ENCODE measurements at places on chromosomes 1 and 21. TPM values are rescaled to one million over a fixed set of nuclear protein-coding genes. Genes with fewer than 3 reads are reported as not detected.

DNA sequence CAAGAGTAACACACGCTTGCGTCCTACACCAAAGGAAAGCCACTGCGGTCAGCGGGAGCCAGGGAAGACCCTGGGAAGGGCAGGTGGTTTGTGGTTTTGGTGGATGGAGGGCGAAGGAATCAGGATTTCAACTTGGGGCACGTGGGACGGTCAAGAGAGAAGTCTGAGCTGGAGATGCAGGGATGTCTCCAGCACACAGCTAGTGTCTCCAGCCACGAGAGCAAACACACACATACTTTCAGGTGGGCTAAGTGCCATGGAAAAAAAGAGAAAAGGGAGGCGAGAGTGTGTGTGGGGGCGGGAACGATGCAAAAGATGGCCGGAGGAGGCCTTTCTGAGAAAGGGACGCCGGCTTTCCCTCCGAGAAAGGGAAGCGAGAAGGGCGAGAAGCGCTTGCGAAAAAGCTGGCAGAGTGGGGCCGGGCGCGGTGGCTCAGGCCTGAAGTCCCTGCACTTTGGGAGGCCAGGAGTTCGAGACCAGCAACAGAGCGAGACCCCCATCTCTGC lies 1.4 kb upstream of the SRRM1 start:
- DNase-seq = peak; percentile 18

DNA sequence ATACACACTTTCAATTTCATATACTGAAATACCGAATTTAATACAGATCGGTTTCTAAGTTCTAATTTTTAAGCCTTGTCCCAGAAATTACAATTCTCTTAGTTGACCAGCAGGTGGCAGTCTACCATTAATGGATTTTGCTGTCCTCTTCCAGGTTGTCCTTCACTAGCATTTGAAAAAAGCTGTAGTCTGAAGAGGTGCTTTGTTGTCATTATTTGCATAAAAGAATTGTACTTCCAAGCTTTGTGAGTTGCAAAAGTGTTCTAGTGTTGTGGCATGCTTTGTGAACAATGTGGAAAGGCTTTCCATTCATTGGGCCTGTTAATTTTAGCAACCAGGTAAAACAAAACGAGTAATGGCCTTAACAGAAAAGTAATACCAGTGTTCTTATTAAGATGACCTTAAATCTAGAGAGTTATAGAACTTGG lies 193.6 kb downstream of the RPS6KC1 start:
- peak; percentile 33 for DNase-seq

Gene HEYL
- 1.1 TPM for total RNA-seq

- no peak for DNase-seq
Observed at GRCh38 chr1:179229214-179230140, at the start of gene ABL2. TSS of gene ABL2 (minus strand) at chr1:179229677. CDS start at chr1:179229397, 280 bp downstream.

DNA sequence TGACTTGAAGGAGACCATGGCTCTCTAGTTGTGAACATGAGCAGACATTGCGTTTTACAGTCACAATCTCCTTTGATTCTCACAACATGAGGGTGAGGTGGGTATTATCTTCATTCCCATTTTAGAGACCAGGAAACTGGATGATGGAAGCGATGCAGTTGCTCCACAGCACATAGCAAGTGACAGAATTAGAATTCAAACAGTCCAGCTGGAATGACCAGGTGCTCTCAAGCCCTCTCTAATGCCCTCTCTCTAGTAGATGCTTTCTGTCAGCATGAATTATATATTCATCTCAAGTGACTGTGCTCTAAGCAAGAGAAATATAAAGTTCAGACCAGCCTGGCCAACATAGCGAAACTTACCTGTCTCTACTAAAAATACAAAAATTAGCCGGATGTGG lies 9.8 kb upstream of the KIF1B start:
- DNase-seq = no peak

GRCh38 chr21:44884097-44884496 lies 10.6 kb upstream of the PTTG1IP start:
- no peak for DNase-seq

- peak; percentile 16 for DNase-seq
Observed at GRCh38 chr1:38991638-38992411, 749 bp downstream of the AKIRIN1 start.

- no peak for DNase-seq
Observed at GRCh38 chr1:76928522-76928921, 61.2 kb downstream of the ST6GALNAC5 start.

DNA sequence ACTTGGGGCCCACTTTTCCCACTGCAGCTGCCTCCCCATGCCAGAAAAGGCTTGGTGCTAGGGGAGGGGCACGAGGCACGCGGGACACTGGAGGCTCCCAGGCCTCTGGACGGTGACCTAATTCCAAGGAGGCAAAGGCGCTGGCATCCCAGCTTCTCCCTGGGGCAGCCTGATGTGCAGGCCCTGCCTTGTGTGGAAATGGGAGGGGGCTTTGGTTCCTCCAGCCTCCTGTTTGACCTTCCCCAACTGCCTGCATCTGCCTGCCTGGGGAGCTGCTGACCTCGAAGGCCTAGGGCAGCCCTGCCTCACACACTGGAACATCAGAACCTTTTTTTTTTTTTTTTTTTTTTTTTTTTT lies 39.9 kb downstream of the KIAA1614 start:
- DNase-seq = no peak

Gene BEST4
- 0.26 TPM for total RNA-seq

Data from astrocyte (in vitro differentiated cells and primary cell).